Stimulated activated CD4-positive, alpha-beta T cell treated with anti-CD3 and anti-CD28 coated beads, Interleukin-12 subunit alpha, Interleukin-12 subunit beta, amount 100 ng/mL, for 24 hours (primary cell): ENCODE measurements at places on chromosomes 16 and 17.

- DNase-seq, result no peak
Observed at GRCh38 chr16:53078247-53078646, 23.5 kb downstream of the CHD9 start.

DNA sequence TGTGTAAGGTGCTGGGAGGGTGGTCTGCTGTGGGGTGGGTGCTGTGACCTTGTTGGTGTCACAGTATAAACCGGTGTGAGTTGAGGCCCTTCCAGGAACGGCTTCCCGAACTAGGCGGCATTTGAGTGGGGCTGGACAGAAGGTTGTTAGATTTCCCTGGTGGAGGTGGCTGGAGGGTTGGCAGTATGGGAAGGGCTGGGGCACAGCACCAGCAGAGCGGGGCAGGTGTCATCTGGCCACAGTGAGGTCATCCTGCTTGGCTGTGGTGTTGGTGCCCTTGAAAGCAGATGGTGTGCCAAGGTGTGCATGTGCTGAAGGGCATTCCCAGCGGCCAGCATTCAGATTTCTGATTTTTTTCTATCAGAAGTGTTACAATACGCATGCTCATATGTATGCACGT is 28.1 kb downstream of the BANP start:
- DNase-seq, result no peak

DNA sequence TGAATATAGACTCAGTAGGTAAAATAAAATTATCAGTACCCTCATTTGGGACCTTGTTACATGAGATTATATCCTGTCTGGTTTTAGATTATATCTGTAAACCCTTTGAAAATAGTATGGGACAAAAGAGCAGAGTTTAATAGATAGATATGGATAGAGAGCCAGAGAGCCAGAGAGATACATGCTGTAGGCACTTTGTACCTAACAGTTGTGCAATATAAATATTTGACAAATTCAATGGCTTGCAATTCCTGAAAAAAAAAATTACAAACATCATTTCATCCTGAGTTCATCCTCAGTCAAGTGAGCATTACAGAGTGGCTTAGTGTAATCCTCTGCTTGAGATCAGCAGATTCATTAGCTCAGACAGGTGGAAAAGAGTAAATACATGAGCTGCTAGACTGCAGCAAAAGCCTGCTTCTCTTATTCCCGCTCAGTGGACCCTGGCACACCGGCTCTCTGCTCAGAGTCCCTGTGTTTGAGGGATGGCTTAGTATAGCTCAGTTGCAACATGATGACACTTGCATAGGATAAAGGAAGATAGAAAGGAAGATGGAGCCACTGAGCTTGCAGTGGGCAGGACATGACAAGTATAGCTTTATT is 931.6 kb upstream of the GOT2 start:
- DNase-seq, result no peak

DNA sequence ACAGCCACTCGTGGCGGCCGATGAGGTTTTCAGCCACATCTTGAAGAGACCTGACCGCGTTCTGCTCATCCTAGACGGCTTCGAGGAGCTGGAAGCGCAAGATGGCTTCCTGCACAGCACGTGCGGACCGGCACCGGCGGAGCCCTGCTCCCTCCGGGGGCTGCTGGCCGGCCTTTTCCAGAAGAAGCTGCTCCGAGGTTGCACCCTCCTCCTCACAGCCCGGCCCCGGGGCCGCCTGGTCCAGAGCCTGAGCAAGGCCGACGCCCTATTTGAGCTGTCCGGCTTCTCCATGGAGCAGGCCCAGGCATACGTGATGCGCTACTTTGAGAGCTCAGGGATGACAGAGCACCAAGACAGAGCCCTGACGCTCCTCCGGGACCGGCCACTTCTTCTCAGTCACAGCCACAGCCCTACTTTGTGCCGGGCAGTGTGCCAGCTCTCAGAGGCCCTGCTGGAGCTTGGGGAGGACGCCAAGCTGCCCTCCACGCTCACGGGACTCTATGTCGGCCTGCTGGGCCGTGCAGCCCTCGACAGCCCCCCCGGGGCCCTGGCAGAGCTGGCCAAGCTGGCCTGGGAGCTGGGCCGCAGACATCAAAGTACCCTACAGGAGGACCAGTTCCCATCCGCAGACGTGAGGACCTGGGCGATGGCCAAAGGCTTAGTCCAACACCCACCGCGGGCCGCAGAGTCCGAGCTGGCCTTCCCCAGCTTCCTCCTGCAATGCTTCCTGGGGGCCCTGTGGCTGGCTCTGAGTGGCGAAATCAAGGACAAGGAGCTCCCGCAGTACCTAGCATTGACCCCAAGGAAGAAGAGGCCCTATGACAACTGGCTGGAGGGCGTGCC is 30.1 kb downstream of the CIITA start:
- no peak for DNase-seq

DNA sequence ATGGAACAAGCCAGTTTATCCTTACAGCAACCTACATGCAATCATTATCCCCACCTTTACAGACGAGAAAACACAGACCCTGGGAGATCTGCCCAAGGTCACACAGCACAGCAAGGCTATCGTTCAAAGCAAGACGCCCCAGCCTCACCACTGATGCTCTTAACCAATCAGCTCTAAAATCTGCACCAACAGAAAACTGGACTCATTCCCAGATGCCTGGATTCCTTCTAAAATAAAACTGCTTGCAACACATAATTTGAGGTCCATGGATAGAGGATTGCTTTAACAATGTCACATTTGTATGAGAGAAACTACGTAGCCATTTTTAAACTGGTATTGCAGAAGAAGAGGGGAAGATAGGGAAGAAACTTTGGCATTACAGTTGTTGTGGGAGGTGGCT is 6.8 kb downstream of the COTL1 start:
- DNase-seq, result no peak
